Activated T-helper 9 cell treated with anti-CD3 and anti-CD28 coated beads, Interleukin-2, amount 50 U/mL, for 16 hours (primary cell): ENCODE measurements at places on chromosomes 1 and 21.

GRCh38 chr1:100799954-100800612, 80.5 kb downstream of the VCAM1 start:
- DNase-seq: no peak

DNA sequence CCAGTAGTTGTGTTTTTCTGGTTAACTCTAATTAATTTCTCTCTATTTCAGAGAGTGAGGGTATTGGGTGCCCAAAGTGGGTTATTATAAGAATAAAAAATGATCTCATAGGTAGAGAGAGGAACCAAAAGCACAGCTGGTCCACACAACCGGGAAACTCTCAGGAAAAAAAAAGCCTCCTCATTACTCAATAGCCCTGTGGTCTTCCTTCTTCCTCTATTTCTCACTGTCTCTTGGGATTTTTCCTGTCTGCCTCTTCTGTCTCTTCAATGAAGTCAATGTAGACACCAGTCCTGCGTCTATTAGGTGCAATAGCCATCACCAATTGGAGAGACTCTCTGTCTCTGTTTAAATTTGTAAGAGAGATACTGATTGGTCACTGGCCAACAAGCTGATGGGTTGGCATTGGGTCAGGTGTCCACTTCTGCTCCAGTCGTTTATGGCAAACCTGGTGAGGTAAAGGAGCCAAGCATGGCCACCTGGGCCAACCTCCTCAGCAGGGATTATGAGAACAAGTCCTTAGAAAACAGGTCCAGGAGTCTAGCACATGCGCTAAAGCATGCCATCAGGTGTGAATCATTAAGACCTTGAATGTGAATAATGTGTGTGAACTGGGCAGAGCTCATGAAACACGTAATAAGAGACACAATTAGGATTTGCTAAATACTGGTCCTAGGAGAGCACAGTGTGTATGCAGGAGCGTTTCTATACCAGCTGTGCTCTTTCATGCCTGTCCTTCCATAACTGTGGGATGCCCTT, 443.0 kb upstream of the RUNX1 start:
- DNase-seq: no peak

DNA sequence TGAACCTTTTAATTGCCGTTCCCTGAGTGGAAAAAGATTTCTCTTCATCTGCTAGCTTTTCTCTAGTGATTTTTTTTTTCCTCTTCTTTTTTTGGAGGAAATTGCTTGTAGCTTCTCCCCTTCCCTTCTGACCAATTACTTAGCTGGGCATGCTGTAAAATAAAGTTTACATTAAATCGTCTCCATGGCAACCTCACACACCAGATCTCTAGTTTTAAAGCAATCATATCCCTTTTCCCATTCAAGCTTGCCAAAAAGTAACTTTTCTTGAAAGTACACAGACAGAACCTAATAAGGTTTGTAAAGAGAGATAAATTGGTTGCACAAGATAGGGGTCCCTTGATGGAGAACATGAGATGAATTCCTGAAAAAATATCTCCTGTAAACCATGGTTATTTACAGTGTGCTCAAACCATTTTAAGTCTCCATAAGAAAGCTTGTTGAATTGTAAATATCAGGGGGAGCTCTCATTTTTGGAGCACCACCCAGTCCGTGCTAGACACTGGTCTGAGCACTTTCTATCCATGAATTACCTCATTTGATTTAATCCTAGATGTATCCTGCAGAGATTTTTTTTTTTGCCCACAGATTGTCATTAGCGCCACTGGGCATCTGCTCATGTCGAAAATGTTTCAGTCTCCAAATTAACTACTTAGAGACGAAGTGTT, 32.6 kb upstream of the HTR1D start:
- DNase-seq: no peak

GRCh38 chr1:102282955-102283354, 286.2 kb upstream of the OLFM3 start:
- no peak for DNase-seq

- DNase-seq: no peak
These were observed 40.9 kb downstream of the ALG6 start for GRCh38 chr1:63408331-63408730.

DNA sequence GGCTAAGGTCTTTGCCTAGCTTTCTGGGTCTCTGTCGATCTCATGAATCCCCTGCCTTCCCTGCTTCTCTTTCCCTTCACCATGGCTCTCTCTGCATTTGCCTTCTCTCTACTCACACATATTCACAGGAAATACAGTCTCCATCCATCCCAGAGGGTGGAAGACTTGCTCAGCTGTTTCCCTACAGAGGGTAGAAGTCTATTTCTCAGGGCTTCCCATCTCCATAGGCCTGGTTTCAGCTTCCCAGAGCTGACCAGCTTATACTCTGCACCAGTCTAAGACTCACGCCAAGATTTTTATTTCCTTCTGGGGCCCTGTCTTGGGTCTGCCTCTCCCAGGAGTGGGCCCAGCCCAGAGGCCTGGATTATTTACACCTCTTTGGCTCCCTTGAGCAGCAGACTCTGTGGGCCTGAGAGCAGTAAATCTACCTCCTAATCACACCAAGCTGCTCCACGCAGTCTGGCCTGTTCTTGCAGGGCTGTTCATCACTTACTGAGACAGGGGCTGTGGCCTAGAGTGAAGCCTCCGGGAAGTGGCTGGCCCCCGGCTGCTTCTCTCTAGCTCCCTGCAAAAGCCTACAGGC, 102.5 kb downstream of the PLXNA2 start:
- no peak for DNase-seq

GRCh38 chr21:14480411-14481031, 65.6 kb downstream of the SAMSN1 start:
- no peak for DNase-seq

GRCh38 chr1:27520651-27521050, 30.7 kb upstream of the WASF2 start:
- no peak for DNase-seq

GRCh38 chr1:240797050-240797449, 185.1 kb upstream of the GREM2 start:
- DNase-seq: no peak

DNA sequence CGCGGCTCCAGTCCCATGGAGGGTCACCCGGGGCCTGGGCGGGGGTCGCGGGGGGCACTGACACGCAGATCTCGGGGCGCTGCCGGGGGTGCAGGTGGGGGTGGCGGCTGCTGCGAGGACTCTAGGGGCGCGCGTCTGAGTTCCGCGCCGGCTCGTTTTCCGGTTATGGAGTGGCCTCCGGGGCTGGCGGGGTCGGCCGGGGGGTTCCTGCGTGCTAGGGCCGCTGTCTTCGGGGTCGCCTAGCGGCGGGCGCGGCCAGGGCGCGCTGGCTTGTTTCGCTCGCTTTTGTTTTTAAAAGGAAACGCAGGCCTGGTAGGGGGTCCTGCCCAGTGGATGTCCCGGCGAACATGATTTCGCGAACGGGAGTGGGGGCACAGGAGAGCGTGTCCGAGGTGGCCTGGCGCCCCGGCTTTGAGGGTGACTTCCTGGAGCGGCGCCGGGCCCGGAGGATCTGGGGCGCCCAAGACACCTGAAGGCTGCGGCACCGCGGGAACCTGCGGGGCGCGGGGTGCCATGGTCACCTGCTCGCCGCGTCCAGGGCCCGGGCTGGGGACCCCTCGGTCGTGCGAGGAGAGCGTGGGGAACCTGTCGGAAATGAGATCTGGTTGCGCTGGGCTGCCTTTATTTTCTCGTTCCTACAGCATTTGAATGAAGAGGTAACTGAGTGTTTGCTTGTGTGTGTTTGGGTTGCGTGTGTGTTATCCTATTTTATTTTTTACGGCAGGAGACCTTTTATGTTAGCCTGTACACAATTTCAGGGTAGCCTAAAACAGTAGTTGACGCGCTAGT, 618 bp downstream of the ETS2 start:
- DNase-seq: peak; percentile 20

DNA sequence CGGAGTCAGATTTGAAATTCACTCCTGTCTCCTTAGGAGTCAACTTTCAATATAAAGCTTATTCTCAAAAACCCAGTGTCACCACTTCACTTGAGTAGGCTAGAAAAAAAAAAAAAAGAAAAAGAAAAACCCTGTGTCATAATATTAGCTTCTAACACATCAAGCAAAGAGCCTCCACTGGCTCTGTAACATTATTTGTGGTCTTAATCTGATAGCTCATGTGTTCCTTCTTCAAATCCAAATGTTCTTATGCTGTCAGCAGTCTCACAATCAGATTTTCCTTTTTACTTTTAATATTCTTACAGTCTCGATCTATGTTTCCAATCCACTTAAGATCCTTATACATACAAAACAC, 26.1 kb upstream of the PSMG1 start:
- DNase-seq: no peak
